ENCODE measurements at places on chromosomes 1 and 21. TPM values are rescaled to one million over a fixed set of nuclear protein-coding genes. Genes with fewer than 3 reads are reported as not detected.

The ADCY10 gene
- under 0.01 TPM for total RNA-seq

The LMX1A gene
- not detected for total RNA-seq

The IL20 gene
- total RNA-seq: 0.43 TPM

The AKNAD1 gene
- 0.68 TPM for total RNA-seq

The HES3 gene
- not detected for total RNA-seq

The SPRR2G gene
- not detected for total RNA-seq

The AK4 gene
- 102 TPM for total RNA-seq

The KIAA0040 gene
- 6.8 TPM for total RNA-seq

The DDX59 gene
- 18.8 TPM for total RNA-seq

The NUP210L gene
- under 0.01 TPM for total RNA-seq

The DLGAP3 gene
- total RNA-seq: under 0.01 TPM

The PER3 gene
- total RNA-seq: 7.7 TPM

The OR10J1 gene
- total RNA-seq: not detected

The B3GALT2 gene
- not detected for total RNA-seq

The MEX3A gene
- total RNA-seq: 1.7 TPM

The HAO2 gene
- total RNA-seq: not detected

The IVL gene
- 18.8 TPM for total RNA-seq

The GIPC2 gene
- total RNA-seq: 0.50 TPM

The HCRTR1 gene
- total RNA-seq: not detected

The SPATA21 gene
- total RNA-seq: not detected

The RUNX1 gene
- 10.3 TPM for total RNA-seq

The GPR25 gene
- total RNA-seq: not detected

The FAM78B gene
- total RNA-seq: under 0.01 TPM

The GPR37L1 gene
- not detected for total RNA-seq

The RBM11 gene
- 0.34 TPM for total RNA-seq

The FCER1G gene
- not detected for total RNA-seq

The LIPI gene
- total RNA-seq: not detected

The CXADR gene
- 56.7 TPM for total RNA-seq

Measured in nasal cavity respiratory epithelium epithelial cell of viscerocranial mucosa (primary cell).